ENCODE measurements at places on chromosomes 2 and 18.

- no peak for DNase-seq
Observed at GRCh38 chr2:176569574-176569973, 300.3 kb downstream of the MTX2 start.

DNA sequence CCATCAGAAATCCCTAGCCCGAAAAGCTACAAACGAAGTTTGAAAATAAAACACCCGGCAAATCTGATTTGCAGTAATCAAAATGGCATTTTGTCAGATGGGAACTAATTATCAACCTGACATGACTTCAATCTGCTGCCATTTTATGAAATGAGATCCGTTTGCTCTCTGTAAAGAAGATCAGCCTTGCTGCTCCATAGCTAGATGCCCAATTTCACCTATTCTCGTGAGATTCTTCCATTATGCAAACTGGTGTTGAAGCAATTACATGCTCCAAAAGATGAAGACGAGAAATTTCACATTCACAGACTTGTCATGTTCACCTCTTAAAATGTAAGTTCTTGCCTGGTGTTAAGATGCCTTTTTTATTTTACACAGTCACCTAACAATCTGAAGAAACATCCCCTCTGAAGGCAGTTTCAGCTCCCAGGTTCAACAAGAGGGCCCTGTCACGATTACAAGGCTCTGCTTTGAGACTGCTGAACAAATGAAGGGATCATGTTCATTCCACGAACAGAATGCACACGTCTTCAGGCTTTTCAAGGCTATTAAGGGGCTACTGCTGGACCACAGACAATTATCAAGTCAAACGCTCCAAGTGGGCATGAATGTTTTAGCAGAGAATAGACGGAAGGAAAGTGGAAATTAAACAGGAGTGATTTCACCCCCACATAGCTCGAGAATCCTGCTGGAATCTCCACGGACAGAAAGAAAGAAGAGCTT is 172.6 kb upstream of the PID1 start:
- no peak for DNase-seq

- DNase-seq: no peak
Observed at GRCh38 chr2:117982376-117983033, 31.4 kb downstream of the CCDC93 start.

- no peak for DNase-seq
Observed at GRCh38 chr2:128380961-128381938, 62.6 kb upstream of the HS6ST1 start.

- peak; percentile 42 for DNase-seq
Observed at GRCh38 chr2:158967731-158968395, 577 bp upstream of the TANC1 start.

DNA sequence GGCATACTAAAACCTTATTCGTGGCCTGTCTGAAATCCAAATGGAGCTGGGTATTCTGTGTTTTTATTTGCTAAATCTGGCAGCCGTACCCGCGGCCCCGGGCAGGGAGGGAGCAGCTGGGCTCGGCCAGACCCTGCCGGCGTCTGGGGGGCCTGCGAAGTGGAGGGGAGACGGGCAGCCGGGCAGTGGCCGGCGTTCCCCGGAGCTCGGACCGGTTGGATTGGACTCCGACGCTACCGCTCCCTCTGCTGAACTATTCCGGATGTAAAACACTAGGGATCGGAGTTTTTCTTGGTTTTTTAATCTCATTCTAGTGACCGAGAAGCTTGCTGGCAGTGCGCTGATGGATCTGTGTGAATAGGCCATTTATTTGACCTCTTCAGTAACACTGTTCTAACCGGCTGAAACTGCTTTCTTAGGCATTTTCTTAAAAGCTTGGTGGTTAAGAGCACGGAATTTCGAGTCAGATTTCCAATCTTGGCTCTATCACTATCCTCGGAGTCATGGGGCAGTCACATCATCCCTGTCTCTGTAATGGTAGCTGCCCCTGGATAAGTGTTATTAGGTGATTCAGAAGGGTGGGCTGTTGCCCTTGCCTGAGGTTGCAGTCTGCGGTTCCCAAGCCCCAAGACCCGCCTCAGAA is 694 bp downstream of the UNC50 start:
- DNase-seq: no peak

GRCh38 chr2:224069172-224069571 is 30.1 kb upstream of the SERPINE2 start:
- DNase-seq: no peak

Data from Kasumi-1 (cell line).